Activated naive CD8-positive, alpha-beta T cell treated with anti-CD3 and anti-CD28 coated beads, Interleukin-2, amount 10 ng/mL, durations not matched to agents 7 days and 5 days (primary cell): ENCODE measurements at places on chromosomes 2 and 18. TPM values are rescaled to one million over a fixed set of nuclear protein-coding genes. Genes with fewer than 3 reads are reported as not detected.

TEX51 gene
- total RNA-seq: not detected

ABCB6 gene
- total RNA-seq: 13.1 TPM

PLEKHA3 gene
- total RNA-seq: 28.9 TPM

ELMOD3 gene
- 26.4 TPM for total RNA-seq

AKAIN1 gene
- total RNA-seq: not detected

TXNDC2 gene
- total RNA-seq: not detected

FBXO11 gene
- total RNA-seq: 64.0 TPM

UGT1A4 gene
- total RNA-seq: not detected

DNA sequence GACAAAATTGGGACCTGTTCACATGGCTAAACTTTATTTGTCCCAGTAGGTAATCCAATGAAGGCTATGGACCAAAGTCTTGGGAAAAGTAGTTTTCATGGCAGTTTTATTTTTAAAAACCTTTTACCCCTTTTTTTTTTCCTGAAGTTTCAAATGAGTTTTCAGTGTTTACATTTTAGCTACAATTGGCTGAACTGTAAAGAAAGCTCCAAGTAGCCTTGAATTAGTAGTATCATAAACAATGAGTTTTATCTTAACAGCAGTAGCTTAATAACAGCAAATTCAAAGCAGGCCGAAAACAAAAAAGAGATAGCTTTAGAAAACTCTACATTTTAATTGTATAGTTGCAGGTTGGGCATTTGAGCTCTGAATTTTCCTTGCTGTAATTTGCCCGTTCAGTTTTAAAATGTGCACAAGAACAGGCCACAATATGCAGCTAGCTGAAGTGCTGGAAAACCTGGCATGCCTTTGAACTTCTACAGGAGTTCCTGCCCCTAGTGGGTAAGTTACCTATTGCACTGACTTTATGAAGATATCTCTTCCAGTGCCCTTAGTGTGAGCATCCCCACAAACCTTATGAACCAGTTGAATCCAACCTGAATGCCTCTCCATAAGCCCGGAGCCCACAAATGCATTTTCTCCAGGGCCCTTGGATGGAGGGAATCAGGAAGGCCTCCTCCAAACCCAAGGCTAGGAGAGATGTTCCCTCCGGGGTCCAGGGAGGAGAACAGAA, 106.7 kb downstream of the XRCC5 start:
- DNase-seq: no peak

DNA sequence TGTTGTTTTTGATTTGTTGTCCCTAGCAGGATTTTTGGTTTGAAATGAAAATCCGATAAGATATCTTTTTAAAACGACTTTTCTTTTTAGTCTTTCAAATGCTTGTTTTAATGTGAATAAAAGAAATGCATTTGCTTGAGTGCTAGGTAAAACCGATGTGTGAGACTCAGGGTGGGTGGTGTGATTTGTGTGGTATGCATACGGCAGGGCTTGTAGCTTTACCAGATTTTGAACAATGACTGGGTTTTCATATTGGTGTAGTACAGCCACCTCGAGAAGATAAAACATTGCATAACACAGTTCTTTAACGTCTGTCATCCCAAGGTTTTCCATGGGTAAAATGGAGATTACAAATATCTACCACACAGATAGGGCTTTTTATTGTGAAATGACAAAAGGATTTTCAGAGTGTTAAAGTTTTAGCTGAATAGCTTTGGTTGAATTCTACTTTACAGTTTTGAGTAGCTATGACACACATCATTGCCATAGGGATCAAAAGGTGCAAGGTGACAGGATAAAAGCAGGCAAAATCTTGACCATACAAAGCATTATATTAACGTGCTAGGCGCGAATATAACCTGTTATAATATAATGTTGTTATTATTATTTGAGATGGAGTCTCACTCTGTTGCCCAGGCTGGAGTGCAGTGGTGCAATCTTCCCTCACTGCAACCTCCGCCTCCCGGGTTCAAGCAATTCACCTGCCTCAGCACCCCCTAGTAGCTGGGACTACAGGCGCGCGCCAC, 824 bp upstream of the ZNF638 start:
- no peak for DNase-seq

GRCh38 chr18:11937874-11938478, 29.9 kb upstream of the MPPE1 start:
- DNase-seq: peak; percentile 75

GRCh38 chr2:83956991-83957390, 502.1 kb downstream of the SUCLG1 start:
- no peak for DNase-seq

DNA sequence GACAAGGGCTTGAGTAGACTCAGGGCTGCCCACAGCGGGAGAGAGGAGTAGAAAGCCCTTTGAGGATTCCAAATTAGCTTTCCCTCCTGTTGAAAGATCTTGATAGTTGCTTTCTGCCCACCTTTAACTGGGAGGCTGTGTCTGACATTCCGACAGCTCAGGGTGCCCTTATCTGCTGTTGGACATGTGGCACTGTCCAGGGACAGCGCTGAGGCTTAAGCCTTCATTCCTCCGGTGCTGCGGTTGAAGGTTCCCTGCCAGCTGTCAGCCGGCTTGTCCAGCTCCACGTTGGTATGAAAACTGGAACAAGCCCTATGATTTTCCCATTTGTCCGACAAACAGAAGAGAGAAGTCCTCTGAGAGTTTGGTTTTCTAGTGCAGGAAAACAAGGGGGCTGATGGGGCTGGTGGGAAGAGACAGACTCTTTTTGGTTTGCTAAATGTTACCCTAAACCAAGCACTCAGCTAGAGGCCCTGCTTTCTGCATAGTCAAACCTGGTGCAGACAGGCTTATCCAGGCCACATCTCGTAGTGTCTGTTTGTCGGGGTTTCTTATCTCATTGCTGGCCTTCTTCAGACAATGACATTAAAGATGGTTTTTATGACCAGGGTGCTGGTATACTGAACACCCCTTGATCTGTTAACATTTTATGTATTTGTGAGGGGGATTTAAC, 24.5 kb downstream of the GREB1 start:
- no peak for DNase-seq

- no peak for DNase-seq
These were observed 12.2 kb downstream of the SPATA3 start for GRCh38 chr2:231008131-231008530.

DNA sequence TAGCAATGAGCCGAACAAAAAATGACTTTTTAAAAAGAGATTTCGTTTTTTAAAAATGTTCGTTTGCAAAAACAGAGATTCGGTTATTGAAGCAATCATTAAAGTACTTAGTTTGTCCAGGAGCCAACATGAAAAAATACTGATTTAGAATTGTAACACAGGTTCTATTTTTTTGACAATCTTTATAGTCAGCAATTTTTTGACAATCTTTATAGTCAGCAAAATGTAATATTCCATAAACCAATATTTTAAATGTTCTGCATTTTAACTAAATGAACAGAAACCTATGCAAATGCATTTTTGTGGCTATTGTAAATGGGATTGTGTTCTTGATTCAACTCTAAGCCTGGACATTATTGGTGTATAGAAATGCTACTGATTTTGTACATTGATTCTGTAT, 161.8 kb downstream of the DSEL start:
- no peak for DNase-seq

- no peak for DNase-seq
These were observed 33.6 kb upstream of the B3GNT7 start for GRCh38 chr2:231361701-231362554.

DNA sequence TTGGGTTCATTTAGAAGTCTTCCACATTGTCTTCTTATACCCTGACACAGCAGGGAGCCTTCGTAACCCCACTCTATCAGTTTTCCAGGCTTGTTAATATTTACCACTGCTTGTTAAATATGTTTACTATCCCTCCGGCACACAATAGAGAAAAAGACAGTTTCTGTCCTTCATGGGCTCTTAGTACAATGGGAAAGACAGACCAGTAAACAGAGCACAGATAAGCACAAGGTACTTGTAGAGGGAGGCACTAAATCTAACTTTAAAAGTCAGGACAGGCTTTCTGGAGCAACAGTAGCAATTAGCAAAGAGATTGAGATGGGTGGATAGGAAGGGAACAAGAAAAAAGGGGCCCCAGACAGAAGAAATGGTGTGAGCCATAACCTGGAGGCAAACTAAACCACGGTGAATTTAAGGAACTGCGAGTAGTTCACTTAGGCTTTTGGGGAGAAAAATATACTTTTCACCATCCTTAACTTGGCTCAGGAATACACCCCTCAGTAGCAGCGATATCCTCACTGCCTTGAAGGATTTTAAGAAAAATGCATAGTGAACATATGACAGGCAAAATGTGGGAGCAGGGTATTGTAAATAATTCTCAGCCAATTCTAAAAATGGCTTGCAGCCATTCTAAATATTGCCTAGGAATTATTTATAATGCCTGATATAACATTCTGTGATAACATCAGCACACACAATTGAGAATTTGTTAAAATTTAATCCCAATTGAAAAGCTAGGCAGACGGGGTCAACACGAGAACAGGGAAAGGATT, 383.7 kb downstream of the CDH2 start:
- no peak for DNase-seq

- DNase-seq: no peak
These were observed 559 bp downstream of the MYL12A start for GRCh38 chr18:3248062-3248657.

DNA sequence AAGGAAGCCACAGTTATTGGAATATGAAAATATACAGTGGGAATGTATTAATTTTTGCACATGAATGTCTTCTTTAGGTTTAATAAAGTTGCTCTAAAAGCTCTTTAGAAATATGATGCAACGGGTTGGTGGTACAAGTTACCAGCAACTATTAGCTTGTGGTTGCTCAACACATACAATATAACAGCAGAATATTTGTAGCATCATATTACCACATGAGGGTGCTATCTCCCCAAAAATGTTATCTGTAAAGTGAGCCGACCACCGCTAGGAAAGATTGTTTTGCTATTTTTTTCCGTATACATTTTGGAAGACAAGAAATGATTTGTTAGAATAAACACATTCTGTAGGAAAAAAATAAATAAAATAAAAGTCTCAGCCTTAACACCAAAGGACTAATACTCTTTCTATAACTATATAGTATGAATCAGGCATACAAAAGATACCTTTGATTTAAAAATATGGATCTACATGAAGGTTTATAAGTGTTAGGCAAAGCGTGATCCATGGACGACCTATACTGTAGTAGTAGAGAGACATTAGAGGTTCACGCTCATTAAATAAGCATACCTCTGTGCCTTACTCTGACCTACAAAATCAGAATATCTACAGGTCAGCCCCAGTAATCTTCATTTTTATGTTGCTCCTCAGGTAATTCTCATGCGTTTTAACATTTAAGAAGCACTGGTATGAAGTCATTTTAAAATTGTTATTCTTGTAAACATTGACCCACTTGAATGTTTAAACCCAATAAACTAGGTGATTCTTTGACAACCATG, 1110.6 kb upstream of the ACVR2A start:
- DNase-seq: no peak

GRCh38 chr2:109231996-109232705, 103.1 kb downstream of the SH3RF3 start:
- no peak for DNase-seq

DNA sequence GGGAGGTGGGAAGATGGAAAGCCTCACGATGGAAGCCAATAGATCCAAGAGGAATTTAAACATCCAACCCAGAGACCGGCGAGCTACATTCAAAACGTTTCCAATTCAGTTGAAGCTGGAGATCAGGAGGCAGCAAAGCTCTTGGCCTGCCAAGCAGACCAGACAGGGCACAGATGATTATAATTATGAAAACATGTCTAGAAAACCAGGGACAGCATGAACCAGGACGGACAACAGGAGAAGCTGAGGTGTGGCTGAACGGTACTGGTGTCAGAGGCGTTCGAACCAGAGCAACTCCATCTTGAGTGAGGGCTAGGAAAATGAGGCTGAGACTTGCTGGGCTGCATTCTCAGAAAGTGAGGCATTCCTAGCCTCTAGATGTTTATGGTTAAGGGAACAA, 102.2 kb upstream of the CCDC150 start:
- DNase-seq: no peak

- DNase-seq: peak; percentile 83
These were observed 118.1 kb downstream of the MSH2 start for GRCh38 chr2:47520825-47521665.

- DNase-seq: no peak
These were observed 53.5 kb downstream of the TFCP2L1 start for GRCh38 chr2:121231385-121232000.

GRCh38 chr2:49794396-49794795, 640.1 kb upstream of the FSHR start:
- no peak for DNase-seq

DNA sequence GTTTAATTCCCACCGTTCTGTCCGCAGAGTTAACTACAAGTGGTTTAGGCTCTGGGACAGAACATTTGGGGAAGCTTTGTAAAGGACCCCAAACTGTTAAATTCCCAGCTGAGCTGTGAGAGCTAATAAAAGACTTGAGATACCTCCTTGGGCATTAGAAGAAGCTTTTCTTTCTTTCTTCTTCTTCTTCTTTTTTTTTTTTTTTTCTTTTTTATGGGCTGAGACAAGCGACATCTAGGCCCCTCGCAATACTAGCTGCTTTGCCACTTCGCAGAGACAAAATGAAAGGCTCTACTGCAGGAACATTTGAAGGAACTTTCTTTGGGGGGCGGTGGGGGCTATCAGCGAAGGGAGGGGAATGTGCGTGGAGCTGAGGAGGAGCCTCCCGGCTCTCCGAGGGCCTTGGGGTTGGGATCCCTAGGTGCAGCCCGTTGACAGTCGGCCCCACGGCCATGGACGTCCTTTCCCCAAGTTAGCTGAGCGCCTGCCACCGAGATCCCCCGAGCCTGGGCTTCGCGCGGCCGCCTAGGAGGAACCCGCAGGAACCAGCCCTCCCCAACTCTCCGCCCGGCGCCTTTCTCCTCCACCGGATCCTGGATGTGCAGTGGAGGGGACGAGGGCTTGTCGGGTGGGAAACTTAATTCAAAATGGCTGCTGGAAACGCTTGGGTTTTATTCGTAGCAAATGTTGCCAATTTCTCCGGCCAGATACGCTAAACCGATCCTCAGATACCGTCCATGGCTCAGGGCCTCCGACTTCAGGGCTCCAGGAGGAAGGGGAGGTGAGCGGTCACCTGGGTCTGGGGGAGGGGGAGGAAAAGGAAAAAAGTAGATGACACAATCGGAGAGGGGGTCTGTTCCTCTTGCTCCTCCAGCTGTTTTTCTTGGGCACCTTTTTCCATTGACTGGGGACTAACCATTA, 4.2 kb downstream of the MEIS1 start:
- no peak for DNase-seq

DNA sequence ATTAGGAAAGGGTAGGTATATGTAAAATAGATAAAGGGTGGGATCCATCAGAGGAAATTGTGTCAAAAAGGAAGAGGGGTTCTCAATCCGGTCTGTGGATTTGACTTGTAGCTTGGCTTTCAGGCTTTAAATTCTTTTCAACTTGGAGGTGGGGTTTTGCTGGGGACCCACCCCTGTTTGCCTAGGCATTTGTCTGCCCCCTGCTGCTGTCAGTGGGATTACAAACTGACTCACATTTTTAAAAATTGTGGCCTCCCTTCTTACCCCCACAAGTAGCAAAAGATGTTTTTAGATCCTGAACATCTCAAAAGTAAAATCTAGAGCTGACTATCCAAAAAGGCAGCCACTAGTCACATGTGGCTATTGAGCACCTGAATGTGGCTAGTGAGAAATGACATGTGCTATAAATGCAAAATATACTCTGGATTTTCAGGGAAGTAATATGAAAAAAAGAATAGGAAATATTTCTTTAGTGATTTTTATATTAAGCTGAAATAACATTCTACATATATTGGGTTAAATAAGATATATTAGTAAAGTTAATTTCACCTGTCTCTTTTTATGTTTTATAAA, 178.9 kb downstream of the GFPT1 start:
- DNase-seq: no peak

GRCh38 chr2:181438261-181438660, 18.9 kb upstream of the ITGA4 start:
- no peak for DNase-seq

- peak; percentile 42 for DNase-seq
These were observed 1.6 kb upstream of the ALKAL2 start for GRCh38 chr2:289362-290089.

- no peak for DNase-seq
These were observed 2.2 kb upstream of the UGT1A6 start for GRCh38 chr2:233690444-233690843.
